ENCODE measurements at places on chromosomes 16 and 17. TPM values are rescaled to one million over a fixed set of nuclear protein-coding genes. Genes with fewer than 3 reads are reported as not detected.

Gene TVP23B
- 50.1 TPM for total RNA-seq

Gene ITGB4
- 5.2 TPM for total RNA-seq

Gene RFFL
- total RNA-seq = 11.1 TPM

Gene KRTAP3-3
- not detected for total RNA-seq

Gene EPX
- total RNA-seq = not detected

Gene KRT222
- not detected for total RNA-seq

Gene SLC38A8
- total RNA-seq = not detected

Gene CAMTA2
- total RNA-seq = 47.4 TPM

Gene KRTAP9-4
- not detected for total RNA-seq

Gene TEKT5
- total RNA-seq = not detected

Gene PCGF2
- 50.7 TPM for total RNA-seq

Gene PRR29
- total RNA-seq = 0.28 TPM

Gene NPIPA2
- total RNA-seq = 11.5 TPM

Gene ASPHD1
- 2.9 TPM for total RNA-seq

Gene TPSAB1
- total RNA-seq = not detected

Gene SCGB1C2
- not detected for total RNA-seq

Gene ZNF785
- total RNA-seq = 17.0 TPM

Gene SYT17
- 0.46 TPM for total RNA-seq

Gene RBFOX1
- total RNA-seq = not detected
